ENCODE measurements at places on chromosomes 2 and 18.

GRCh38 chr2:72106978-72107377 lies 40.7 kb downstream of the CYP26B1 start:
- DNase-seq: no peak

DNA sequence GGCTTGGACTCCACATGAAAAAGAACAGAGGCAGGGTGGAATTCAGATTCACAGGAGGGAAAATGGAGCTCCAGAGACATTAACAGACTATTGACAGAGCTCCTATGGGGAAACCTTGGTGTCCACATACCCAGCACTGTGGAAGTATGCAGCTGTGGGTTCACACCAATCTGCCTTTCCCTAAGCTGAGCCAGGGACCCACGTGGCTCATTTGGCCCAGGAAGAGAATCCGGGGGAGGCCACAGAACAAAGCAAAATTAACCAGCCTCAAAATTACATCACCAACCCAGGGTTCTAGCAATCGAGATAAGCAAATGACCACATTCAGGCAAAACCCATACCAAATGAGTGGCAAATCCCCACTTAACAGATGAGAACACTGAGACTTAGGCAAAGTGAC lies 105.8 kb upstream of the TWIST2 start:
- no peak for DNase-seq

- DNase-seq: no peak
Observed at GRCh38 chr18:12006488-12006840, 25.2 kb downstream of the IMPA2 start.

DNA sequence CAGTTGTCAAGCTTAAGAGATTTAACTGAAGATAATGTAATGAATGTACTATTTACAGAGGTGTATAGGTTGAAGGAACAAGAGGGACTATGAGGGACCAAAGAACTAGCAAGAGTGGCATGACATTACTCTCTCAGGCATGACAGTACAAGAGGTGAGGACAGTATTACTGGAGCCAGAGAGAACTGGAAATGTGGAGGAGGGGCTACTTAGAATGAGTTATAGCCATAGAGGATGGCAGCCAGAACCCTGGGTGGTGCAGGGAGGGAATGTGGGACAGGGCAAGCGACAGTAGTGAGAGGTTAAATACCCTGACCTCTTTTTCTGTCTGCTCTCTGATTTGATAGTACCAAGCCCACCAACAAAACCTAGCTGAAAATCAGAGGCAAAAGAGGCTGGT lies 122.6 kb upstream of the UGP2 start:
- no peak for DNase-seq

DNA sequence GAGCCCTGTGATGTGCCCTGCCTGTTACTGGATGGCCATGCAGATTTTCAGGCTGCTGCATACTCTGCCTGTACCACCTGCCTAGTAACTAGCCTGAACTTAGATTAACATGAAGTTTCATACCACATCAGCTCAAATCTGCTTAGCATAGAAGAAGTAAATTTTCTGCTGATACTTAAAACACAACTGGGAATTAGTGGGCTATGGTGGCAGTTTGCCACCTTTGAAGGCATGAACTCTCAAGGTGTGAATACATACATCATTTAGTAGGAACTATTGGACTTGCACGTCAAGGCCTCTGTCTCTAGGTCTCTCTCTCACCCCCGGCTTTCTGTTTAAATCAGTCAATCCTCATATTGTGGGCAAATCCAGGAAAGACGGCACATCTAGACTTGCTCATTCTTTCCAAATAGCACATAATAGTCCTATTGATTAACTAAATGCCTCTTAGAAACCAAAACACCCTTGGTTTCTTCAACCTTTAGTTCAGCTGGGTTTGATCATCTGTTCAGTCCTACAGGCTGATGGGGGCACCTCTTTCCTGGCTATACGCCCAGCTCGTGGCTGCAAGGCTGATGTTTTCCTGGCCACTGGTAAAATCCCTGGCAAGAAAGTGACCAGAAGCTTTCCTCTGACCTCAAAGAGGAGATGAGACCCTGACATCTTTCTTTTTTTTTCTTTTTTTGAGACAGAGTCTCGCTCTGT lies 58.4 kb downstream of the ALPK2 start:
- no peak for DNase-seq

- no peak for DNase-seq
Observed at GRCh38 chr2:169910109-169910799, 83.0 kb downstream of the UBR3 start.

DNA sequence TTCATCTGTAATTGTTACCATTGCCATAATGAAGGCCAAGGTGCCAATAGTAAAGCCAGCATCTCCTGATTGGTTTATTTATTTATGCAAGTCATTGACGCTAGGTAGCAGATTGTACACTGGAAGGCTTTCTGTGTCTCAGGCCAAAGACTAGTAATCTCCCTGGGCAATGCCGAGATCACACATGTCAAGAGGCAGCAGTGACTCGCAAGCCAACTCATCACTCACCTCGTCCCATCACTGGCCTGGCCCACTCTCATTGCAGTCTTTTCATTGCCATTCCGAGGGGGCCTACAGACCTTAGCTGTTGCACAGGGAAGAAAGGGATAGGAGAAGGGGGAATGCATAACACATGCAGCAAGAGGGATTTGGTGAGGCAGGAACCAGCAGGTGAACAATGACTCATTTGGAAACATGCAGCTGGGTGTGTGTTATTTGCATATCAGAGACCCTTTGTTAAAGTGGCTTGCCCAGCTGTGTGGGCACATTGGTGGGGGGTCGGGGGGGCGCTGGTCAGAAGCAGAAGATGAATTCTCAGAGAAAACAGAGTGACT lies 448.7 kb upstream of the HNRNPA3 start:
- DNase-seq: no peak

- no peak for DNase-seq
Observed at GRCh38 chr18:63097178-63097577, 222.4 kb downstream of the BCL2 start.

DNA sequence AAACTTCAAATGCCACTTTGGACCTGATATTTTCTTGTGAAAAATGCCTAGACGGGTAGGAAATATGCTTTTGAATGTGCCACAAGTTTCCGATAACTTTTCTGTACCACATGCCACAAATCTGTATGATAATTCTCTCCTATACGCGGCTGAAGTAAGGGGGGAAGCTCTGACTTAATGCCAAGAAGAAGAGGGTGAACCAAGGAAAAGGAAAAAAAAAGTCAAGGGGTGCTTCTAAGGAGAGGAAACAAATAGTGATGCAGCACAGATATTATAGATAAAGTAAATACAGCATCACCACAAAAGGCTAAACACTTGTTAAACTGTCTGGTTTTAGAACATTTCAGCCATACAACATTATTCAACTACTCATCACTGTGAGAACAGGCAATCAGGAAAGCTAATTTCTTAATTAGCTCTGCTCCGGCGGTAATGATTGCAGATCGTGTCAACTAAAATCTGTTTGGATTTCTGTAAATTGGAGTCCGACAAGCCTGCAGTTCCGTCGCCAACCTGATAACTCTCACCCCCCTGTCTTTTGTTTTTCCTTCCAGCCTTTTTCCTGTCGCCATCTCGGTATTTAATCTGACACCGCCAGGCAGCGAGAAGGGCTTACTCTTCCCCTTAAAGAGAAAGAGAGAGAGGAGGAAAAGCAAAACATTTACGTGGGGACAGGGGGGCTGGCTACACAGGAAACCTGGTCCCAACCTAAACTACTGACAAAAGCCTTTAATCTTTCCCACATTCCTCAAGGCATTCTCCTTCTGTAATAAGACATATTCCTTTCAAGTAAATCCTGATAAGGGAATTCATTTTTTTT lies 67.5 kb downstream of the ZEB2 start:
- no peak for DNase-seq

DNA sequence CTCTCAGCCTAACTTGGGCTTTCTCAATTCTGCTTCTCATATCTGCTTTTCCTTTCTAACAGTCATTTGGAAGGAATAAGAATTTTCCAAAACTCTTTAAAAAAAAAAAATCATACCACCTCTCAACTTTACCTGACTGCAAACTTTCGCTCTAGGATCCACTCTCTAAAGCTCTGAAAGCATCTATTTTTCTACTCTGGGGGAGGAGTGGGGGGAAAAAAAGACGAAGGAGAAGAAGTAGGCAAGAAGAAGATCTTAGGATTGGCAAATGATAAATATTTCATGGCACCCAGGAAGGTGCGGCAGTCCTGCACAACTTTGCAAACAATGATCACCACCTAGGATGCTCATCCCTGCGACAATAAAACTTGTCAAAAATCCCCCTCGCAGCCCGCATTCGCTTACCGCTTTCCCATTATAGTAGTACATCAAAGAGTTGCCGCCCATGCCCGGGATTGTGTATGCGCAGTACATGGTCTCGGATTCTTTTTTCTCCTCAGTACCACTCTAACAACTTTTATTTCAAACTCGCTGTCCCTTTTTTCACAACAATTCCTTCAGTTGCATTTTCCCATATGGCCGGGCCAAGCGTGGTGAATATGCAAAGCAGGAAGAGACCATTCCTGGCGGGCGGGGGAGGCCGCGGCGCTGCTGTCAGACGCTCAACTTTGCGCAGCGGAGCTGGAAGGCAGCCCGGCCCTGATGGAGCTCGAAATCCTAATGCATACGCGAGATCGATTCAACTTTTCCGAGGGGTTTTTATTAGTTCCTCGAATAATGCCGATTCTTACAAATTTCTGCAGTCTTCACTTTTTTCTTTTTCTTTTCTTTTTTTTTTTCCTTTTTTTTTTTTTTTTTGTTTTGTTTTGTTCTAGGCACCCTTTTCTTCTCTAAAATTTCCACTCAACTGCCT lies 266.5 kb downstream of the TCF4 start:
- DNase-seq: no peak

- DNase-seq: no peak
Observed at GRCh38 chr2:173090276-173090877, 14.7 kb downstream of the MAP3K20 start.

DNA sequence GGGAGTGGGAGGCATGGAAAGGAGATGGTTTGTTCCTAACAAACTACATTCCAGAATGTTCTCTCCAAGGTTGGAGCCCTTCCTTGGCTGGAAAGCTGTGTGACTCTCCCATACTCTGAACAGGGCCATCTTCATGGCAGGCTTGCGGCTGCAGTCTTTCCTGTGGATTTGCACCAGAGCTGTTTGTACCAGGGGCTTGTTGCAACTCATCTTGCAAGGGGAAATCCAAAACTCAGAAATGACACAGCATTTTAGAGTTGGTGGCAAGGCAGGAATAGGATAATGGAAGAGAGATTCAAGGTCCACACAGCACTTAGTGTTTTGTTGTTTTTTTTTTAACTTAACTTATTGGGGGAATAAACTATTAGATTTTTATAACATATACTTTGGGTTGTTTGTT lies 73.7 kb upstream of the ZNF516 start:
- no peak for DNase-seq

- DNase-seq: no peak
Observed at GRCh38 chr2:177296040-177296439, 31.5 kb upstream of the NFE2L2 start.

GRCh38 chr2:33051586-33052360 lies 105.0 kb downstream of the LTBP1 start:
- no peak for DNase-seq

DNA sequence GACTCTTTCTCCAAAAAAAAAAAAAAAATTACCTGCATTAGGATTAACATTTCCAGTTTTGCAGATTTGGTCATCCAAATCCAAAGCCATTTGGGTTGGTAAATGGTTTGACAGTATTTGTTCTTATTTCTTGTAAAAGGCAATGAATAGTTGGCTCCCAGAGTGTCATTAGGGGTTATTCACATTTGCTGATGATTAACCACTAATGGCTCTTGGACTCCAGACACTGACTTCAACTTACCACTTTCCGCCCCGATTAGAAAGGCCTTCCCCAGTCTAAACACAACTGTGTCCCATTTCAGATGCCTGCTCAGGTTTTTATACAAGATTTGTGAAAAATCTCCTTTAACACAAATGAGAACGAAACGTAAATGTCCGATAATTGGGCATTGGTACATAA lies 9.6 kb upstream of the TGIF1 start:
- DNase-seq: no peak

DNA sequence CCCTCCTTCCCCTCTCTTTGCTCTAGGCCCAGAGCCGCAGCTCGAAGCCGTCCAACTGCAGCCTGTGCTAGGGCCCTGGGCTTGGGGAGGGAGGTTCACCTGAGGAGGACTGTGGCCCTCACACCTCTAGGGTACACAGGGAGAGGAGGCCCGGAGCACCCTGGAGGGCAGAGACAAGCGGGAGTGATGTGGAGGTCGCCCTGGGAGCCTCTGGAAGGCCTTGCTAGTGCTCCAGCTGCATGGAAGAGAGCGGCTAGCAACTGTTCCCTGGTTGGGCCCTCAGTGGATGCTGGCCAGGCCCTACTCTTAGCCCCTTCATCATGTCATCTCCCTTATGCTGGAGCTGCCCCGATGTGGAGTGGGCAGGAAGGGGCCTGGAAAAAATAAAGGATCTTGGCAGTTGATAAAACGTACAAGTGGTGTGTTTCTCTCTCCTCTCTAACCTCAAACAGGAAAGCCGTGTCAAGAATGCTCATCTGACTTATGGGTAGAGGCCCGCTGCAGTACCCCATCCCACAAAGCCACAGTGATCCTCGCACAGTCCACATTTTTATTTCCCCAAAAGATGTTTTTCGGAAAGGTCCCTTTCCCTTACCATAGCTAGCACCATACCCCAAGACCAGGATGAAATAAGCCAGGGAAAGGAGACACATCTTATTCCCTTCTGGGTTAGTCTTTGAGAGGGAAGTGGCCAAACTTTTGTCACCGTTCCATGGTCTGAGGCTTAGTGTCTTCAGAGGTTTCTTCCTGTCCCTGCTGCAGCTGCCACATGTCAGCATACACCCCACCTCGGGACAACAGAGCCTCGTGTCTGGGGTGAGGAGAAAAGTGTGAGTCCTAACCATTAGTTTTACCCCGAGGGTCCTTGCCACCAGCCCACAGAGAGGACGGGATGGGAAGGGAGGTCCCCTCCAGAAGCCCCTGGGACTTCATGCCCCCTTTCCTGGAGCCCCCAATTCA lies 2.9 kb downstream of the ZFAND2B start:
- no peak for DNase-seq

GRCh38 chr18:76425146-76426131 lies 69.6 kb downstream of the ZNF516 start:
- no peak for DNase-seq

DNA sequence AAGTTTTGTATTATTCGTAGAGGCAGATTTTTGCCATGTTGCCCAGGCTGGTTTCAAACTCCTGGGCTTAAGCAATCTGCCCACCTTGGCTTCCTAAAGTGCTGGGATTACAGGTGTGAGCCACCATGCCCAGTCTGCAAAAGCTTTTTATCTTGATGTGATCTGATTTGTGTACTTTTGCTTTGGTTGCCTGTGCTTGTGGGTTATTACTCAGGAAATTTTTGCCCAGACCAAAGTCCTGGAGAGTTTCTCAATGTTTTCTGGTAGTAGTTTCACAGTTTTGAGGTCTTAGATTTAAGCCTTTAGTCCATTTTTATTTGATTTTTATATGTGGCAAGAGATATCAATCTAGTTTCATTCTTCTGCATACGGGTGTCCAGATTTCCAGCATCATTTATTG lies 42.4 kb downstream of the SYT4 start:
- no peak for DNase-seq
